ENCODE measurements at places on chromosomes 5 and 9.

DNA sequence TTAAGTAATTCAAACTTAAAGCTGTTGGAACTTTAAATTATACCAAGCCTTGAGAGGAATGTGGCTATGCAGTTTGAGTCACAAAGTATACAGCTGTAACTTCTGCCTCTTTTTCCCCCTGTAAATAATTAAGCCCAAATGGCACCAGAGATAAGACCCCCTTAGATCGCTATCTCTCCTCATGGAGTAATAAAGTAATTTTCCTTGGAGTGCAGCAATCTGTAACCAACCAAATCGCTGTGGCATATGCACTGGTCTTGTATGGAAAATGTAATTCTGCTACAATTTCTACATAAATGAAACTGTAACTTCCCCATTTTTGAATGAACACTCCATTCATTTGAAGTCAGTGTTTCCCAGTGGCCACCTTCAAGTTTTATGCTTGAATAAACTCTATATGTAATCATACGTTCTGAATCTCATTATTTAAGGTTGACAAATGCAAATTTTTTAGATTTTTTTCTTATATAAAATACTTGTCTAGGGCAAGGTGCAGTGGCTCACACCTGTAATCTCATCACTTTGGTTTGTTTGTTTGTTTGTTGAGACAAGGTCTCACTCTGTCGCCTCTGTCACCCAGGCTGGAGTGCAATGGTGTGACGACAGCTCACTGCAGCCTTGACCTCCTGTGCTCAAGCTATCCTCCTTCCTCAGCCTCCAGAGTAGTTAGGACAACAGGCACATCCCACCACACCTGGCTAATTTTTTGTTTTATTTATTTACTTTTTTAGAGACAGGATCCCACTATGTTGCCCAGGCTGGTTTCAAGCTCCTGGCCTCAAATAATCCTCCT, 12.3 kb downstream of the SUSD1 start:
- DNase-seq, result no peak

- peak; percentile 62 for DNase-seq
Observed at GRCh38 chr9:124322618-124323432, 65.1 kb downstream of the NEK6 start.

DNA sequence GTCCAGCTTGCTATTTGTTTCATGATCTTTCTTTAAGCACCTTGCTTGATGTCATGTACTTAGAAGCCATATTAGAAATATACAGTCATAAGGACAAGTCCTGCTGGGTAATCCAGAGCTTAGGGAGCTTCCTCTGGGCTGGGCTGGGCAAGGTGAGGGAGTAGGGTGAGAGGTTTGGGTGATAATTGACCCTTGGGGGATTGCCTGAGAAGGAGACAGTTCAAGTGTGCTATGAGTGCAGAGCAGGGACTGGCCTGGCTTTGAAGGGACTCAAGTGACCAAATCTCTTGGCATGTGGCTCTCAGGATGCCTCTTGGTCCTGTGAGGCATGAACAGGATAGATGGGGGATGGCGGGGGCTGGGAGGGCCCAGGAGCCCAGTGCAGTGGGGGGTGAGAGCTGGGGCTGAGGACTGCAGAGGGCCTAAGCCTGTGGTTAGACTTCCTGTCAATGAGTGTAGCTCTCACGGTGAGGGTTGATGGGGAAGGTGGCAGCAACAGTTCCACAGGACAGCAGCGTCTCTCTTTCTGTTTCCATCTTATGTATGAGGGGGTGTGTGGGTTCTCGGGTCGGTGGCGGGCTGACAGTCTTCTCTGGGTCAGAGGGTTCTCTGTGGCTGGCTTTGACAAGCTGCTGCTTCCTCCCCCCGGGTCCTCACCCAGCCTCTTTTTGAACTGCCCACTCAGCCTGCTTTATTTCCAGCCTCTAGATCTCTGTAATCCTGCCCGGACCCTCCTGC, 53.5 kb downstream of the RGS3 start:
- DNase-seq, result no peak

GRCh38 chr5:100901821-100902341, 1.2 kb downstream of the ST8SIA4 start:
- peak; percentile 36 for DNase-seq

DNA sequence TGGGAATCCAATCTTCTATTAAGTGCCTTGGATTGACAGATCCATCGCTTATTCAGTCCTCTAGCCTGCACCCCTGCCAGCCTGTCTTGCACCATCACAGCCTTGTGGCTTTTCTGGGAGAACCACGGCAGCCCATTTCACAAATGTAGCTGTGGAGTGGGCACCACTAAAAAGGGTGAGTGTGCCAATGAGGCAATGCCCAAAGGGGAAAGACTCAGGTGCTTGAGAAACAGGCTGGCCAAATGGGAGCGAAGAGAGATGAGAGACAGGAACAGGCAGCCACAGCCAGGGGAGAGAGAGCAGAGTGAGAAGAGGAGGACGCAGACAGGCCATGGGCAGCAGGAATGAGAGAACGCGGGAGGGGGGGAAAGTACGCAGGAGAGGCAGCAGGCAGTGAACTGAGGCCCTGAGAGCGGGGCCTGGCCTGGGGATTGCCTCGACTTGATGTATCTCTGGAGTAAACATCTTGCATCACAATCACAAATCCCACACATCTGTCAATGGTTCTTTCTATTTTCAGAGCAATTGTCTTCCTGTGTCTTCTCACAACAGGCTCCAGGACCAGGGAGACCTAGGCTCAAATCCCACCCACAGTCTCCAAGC, 173.1 kb downstream of the SYK start:
- DNase-seq, result no peak

DNA sequence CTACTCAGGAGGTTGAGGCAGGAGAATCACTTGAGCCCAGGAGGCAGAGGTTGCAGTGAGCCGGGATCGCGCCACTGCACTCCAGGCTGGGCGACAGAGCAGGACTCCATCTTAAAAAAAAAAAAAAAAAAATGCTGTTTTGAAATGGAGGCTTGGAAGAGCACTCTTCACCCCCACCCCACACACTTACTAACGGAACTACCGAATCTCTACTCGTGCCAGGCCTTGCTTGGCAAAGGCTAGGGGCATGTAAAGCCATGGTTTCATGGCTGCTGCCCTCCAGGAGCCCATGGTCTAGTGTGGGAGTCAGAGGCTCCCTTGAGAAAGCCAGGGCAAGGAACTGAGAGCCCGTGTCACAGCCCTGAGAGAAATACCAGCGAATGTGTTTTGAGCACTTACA, 21.3 kb downstream of the PCDHGC5 start:
- no peak for DNase-seq

DNA sequence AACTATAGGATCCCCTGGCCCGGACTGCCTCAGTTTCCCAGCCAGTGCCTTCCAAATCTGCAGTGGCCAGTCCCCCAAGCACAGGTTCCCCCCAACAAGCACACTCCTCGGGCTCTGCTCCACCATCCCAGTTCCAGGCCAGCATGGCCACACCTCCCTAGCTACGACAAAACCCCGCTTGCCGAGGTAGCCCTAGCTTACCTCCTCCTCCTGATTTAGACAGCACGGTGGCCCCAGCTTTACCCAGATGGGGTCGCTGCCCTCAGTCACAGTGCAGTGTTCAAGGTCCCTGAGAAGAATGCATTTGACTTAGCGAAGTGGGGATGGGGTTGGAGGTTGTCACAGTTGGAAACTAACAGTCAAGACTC, 40.8 kb upstream of the GARNL3 start:
- no peak for DNase-seq

- no peak for DNase-seq
Observed at GRCh38 chr9:127197186-127197860, 67.3 kb upstream of the GARNL3 start.

DNA sequence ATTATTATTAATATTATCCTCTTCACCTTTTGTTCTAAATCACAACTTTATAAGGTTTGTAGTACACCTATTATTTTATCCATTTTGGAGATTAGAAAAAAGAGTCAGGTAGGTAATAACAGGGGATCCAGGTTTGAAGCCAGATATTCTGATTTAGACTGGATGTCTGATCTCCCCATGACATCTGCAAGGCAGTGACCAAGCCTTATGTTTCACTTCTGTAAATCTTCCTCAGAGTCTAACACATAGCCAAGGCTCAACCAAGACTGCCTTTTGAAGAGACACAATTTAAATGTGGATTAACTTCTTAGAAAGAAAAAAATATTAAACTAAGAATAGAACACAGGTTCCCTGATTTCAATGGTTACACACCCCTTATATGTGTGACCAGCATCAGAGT, 44.2 kb downstream of the CETN3 start:
- no peak for DNase-seq
